ENCODE measurements at places on chromosomes 12 and 14.

- DNase-seq: no peak
Measured at GRCh38 chr14:69267492-69267891, 7.5 kb downstream of the GALNT16 start.

DNA sequence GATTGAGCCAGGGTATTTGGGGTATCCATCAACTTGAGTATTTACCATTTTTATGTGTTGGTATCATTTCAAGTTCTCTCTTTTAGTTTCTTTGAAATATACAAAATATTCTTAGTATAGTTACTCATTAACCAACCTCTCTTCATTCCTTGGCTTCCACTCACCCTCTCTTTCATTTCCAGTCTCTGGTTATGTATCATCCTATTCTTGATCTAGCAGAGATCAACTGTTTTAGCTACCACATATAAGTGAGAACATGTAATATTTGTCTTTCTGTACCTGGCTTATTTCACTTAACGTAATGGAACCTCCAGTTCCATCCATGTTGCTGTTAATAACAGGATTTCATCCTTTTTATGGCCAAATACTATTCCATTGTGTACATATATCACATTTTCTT lies 86.9 kb downstream of the DACT1 start:
- DNase-seq: no peak

- no peak for DNase-seq
Measured at GRCh38 chr12:53191096-53191884, 10.6 kb upstream of the CSAD start.

DNA sequence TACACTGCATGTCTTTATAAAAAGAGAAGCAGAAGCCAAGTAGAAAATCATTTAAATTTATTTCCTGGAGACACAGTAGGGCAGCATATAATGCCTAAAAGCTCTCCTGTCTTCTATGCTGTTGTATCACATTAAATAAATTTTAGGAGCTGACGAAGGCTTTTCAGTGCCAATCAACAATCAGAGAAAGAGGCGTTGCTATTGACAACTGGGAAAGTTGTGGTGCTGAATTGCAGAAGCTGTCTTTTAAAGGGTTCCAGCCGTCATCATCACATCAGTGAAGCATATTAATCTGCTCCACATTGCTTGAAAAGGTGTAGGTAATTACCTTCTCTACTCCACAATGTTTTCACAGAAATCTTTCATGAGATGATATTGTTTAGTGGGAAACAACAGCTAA lies 103.9 kb downstream of the FSCB start:
- DNase-seq: no peak

DNA sequence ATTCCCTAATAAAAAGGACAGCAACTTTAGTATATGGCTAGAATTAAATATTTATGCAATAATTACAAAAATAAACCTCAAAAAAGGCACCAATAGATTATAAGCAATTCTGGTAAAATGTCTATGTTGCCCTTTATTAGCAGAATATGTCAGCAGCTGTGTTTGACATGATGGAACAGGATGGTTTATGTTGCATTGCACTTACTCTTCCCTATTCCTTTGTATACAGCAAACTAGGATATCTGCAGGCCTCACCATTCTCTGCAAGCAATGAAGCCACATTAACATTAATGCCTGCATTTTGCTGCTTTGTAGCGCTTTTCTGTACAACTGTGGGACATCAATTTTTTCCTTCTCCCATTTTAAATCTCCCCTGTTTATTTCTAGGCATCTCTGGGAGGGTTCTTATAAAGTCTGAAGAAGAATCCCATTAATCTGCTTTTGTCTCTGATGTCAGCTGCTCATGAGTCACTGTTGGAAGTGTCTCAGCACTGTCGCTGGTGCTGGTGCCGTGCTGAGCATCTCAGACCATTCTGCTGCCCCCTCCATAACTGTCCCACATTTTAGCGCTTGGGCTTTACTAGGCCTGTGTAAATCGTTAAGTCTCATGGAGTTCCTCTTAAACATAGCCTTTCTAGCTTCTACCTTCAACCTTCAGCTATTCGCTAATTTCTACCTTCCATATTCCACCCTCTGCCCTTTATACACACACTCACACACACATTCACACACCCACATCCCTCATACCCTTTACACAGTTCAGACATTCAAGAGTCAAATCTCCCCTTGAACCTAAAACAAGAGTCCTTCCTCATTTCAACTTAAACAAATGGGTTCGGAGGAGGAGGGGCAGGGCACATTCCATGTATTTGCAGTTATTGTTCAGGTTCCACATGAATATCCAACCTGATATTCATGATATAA lies 64.4 kb upstream of the TRHDE start:
- DNase-seq: peak; percentile 5

DNA sequence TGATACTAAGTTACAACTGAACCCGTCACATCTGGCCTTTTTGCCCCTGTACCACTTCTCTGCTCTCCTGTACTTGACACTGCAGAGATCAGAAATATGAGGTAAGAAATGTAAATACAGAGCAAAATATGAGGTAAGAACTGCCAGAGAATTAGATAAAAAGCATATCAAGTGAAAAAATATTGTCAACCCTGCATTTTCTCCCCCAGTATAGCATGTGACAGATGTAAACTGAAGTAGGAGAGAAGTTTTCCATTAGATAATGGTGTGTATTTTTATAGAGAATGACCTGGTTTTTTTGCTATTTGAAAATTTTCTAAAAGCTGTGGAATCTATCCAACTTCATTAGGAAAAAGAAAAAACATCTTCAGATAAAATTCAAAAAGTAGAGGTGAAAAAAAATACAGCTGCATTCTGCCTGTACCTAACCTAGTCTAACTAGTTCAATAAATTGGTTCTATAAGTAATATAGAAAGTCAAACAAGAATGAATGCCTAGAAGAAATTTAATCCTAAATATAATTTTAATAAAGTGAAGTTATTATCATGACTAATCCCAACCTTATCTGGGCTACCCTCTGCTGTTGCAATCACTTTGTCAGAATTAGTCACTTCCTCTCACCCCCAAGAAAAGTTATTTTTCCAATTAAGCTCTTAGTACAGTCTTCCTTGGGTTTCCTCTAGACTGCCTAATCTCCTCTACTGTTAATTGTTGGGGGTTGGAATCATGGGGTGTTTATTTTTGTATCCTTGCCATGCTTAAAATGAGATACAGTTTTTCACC lies 210.0 kb downstream of the RASSF9 start:
- DNase-seq: no peak

- DNase-seq: no peak
Measured at GRCh38 chr12:129903956-129904829, at the start of gene TMEM132D. TSS of gene TMEM132D (minus strand) at chr12:129904025.

GRCh38 chr12:17971850-17972249 lies 118.1 kb downstream of the RERGL start:
- no peak for DNase-seq

DNA sequence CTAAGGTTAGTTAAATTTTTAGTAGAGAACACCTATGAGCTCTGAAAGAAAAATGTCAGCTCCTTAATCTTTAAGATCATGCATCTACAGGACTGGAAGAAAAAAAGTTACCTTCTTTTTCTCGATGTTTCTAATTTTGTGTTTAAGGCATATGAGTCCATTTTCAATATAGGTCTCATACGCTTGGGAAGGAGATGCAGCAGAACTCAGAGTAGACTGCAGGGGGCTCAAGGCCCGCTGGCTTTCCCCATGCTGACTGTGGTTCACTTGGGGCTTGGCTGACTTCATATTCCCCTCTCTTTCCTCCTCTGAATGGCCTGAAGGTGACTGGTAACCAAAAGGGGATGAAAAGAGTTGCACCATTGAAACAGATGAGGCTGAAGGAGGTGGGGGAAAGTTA lies 1.5 kb downstream of the CAPRIN2 start:
- no peak for DNase-seq

DNA sequence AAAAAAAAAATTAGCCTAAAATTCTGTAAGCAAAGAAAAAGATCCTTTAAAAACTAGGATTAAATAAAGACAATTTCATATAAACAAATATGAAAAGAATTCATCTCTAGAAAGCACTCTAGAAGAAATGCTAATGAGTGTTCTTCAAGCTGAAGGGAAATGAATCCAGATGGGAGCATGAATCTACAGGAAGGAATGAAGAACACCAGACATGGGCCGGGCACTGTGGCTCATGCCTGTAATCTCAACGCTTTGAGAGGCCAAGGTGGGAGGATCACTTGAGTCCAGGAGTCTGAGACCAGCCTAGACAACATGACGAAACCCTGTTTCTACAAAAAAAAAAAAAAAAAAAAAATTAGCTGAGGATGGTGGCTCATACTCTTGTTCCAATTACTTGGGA lies 297.2 kb downstream of the FBXL14 start:
- DNase-seq: no peak

- no peak for DNase-seq
Measured at GRCh38 chr12:31560516-31560915, 30.4 kb downstream of the DENND5B start.

- DNase-seq: no peak
Measured at GRCh38 chr14:99133636-99134515, 138.1 kb downstream of the BCL11B start.

DNA sequence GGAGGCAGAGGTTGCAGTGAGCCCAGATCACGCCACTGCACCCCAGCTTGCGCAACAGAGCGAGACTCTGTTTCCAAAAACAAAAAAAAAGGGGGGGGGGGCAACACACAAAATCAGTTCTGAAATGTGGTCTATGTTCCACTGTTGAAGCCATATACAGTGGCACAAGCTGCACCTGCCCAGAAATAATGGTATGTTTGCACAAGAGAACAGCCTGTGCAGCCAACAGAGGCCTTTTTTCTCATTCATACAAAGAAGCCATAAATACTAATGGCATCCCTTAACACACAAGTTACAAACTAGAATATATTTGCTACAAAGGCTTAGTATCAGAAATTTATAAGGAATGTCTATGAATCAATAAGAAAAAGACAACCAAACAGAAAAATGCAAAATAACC lies 37.1 kb downstream of the ITPR2 start:
- DNase-seq: no peak

GRCh38 chr12:81800298-81801148 lies 41.4 kb upstream of the PPFIA2 start:
- peak; percentile 9 for DNase-seq

DNA sequence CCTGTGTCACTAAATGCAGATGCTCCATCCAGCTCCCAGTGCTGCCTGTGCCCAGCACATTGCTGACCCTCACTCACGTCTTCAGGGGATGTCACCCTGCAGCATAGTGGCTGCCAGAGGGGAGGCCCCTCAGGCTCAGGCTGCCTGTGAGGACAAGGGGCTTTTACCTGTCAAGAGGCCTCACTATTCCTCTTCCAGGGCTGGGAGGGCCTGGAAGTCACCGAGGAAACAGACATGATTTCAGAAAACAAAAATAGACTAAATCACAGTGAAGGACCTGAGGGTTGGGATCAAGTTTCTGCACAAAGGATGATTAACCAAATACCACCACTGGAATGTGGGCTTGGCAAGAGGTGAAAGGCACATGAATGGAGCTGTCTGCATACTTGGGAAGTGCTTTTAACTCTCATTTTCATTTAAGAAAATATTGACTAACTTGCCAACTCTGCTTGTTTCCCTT lies 1202.3 kb downstream of the BCL11B start:
- DNase-seq: no peak

- DNase-seq: no peak
Measured at GRCh38 chr12:93181409-93181965, 196.2 kb upstream of the NUDT4 start.

All from midbrain (tissue), 1 donor.